ENCODE measurements at places on chromosomes 5 and 9. TPM values are rescaled to one million over a fixed set of nuclear protein-coding genes. Genes with fewer than 3 reads are reported as not detected.

DNA sequence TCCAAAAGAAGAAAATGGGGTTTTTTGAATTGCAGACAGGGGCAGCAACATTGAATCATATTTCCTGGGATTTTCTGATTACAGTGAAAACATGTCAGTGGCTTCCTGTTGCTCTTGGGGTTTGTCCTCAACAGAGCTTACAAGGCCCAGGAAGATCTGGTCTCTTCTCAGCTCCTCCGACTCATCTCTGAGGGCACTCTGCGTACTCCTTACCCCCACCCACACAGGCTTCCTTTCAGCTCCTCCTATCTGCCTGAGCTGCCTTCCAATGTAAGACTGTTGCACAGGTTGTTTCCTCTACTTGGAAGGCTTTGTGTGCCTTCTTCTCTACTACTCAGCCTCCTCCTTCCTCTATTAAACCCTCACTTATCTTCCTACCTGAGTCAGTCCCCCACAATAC is 245.1 kb upstream of the MEF2C start:
- H3K4me3 ChIP-seq: no peak overlapping the region
- H3K4me1 ChIP-seq: no peaks in the 10 kb centered on the region
- no peak overlapping the region for H3K27ac ChIP-seq

DNA sequence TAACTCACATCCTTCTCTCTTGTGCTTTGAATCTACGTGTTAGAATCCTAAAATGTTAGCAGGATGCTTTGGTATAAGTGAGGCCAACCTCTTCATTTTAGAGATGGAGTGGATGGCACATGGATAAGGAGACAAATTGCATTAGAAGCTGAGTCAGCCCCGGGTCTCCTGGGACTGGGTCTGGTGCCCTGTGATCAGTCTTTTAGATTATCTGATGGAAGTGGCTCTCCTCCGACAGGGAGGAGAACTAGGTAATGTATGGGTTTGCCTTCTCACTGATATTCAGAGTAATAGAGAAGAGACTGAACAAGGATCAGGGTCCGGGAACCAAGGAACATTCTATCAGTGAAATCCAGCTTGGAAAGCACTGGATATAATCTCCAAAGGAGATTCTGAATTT is 74.9 kb upstream of the TNFSF8 start:
- H3K27me3 ChIP-seq: no peaks in the 10 kb centered on the region
- H3K4me3 ChIP-seq: no peak overlapping the region
- no peak overlapping the region for H3K27ac ChIP-seq
- DNase-seq: no peak
- no peaks in the 10 kb centered on the region for H3K4me1 ChIP-seq
- no peaks in the 10 kb centered on the region for H3K36me3 ChIP-seq

DNA sequence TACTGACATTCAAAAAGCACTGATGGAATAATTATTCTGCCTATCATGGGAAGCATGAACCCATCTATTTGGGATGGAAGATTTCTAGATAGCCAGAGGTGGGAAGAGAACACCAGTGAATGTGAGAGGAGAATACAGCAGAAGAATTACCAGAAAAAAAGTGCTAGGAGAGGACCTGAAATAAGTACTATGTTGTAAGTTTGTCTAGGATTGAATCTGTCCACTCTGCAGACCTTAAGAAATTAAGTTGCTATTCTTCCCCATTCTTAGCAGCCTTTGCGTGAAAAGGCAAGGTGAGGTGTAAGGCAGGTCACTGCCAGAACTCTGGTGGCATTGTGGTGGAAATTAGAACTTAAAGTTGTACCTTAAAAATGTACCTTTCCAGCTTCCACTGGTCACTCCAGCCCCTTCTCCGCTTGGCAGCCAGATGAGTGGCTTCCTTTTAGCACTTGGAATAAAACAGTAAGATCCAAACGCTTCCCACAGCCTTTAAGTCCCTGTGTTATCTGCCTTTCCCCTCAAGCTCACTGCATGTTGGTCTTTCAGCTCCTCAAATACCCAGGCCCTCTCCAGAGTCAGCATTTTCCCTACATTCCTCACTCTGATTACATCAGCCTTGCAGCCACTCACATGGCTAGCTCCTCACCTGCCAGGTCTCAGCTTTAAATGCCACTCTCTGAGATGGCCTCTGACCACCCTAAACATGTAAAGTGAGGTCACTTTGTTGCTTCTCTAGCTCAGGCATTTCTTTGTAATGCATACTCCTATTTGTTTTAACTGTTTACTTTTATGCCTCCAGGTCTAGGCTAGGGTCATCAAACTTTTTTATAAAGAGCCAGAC is 253.0 kb downstream of the EPB41L4A start:
- H3K4me1 ChIP-seq: peaks cover 21% of the 10 kb centered on the region
- H3K4me3 ChIP-seq: no peak overlapping the region
- no peak for DNase-seq
- peaks cover 18% of the 10 kb centered on the region for H3K36me3 ChIP-seq
- H3K27ac ChIP-seq: no peak overlapping the region

GRCh38 chr9:122297512-122297911 is 32.8 kb downstream of the MRRF start:
- peaks cover 5% of the 10 kb centered on the region for H3K36me3 ChIP-seq
- DNase-seq: no peak
- H3K4me1 ChIP-seq: no peaks in the 10 kb centered on the region
- H3K27me3 ChIP-seq: no peaks in the 10 kb centered on the region
- no peak overlapping the region for H3K4me3 ChIP-seq
- no peak overlapping the region for H3K27ac ChIP-seq

The FAM169A gene
- total RNA-seq: 8.4 TPM

The GAPT gene
- total RNA-seq: 0.26 TPM

All from CD8-positive, alpha-beta memory T cell (primary cell).